SJSA1 (cell line): ENCODE measurements at places on chromosomes 7 and 10.

- DNase-seq: no peak
Observed at GRCh38 chr10:79116368-79116767, 47.6 kb downstream of the ZMIZ1 start.

- no peak for DNase-seq
Observed at GRCh38 chr10:29332061-29332760, 43.3 kb downstream of the LYZL1 start.

GRCh38 chr7:25857376-25858067 lies 294.5 kb upstream of the NFE2L3 start:
- no peak for DNase-seq

DNA sequence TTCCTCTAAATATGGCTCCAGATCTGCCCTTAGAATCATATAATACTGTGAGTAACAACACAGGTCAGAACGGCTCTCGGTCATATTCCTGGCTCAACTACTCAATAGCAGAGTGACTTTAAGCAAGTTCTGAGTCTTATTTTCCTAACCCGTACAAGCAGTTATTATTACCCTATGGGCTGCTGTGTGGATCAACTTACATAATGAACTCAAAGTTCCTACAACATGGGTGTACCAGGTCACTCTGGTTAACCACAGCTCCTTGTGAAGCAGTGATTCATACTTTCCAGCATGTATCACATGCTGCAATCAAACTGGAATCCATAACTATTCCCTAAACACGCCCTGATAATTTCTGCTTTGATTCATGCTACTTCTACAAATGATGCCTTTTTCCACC lies 107.3 kb downstream of the LRRN3 start:
- DNase-seq: peak; percentile 71

DNA sequence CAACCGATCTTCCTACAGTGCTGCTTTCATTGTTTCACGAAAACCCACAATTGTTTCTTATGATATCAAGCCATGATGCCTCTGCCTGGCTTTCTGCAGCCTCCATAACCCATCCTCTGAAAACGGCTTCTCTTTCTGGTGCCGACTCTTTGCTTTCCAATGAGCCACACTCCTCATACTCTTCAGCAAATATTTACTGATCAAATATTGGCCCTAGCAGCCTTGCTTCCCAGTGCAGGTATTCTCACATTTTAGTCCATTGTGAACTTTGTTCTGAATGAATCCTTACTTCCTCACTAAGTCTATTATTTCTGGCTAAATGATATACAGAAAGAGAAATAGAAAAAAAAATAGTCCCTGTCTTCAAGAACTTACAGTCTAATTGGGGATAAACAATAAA lies 35.5 kb downstream of the LAMB1 start:
- no peak for DNase-seq

DNA sequence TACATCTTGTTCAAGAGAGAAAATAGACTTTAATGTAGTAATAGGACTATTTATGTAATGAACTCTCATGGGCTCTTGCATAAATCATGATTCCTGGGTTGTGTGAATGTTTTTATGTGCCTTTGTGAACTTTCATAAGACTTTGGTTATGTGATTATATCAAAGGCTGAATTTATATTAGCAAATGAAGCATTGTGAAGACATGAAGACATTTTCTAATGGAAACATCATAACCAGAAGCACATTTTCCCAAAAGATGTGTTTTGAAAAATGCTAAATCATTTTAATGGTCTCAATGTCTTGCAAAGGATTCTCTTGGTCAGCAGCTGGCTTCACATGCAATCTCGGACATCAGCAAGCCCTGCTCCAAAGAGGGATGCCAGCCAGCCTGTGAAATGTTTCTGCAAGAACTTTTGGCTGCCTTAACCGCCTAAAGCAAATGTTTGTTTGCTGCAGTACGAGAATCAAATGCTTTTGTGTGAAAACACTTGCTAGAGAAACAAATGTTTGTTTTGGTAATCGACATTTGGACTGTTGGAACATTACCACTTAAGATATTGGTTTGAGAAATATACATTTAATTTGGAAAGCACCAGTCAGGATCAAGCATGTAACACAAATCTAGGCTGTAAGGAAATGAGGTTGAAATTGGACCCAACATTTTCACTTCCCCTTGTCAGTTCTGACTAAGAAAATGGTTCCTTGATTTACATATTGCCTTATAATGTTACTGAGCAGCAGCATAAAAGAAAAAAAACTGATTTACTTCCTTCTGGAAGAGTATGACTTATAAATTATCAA lies 102.1 kb downstream of the RTKN2 start:
- no peak for DNase-seq

DNA sequence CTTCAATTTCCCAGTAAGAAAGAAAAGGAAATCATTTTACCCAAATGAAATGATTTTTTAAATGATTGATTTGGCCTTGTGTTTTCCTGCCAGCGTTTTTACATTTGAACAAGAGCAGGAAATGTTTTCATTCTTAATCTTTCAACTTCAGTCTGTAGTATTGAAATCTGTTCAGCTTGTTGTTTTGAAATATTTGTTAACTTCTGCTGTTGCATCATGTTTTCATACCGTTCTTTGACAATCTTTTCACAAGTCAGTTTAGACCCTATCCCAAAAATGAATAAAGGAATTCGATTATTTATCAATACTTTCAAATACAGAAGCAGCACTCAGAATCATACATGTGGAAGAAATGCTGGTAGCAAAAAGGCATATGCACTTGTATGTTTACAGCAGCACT lies 8.1 kb downstream of the SFR1 start:
- DNase-seq: no peak

DNA sequence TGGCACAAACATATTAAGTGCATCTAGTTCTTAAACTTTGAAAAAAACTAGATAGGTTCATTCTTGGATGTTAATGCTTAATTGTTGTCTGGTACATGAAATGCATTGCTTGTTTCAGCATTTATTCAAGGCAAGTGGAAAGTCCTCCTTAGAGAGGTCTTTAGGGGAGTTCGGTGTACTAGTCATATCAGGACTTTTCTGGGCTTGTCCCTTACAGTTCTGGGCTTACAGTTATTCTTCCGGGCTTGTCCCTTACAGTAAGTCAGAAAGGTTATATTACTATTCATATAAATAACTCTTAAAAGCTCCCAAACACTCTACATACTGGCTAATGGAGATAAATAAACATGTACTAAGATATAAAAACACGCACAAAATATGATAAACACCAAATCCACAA lies 61.6 kb upstream of the MRLN start:
- DNase-seq: no peak
